Stomach (tissue), 19 donors: ENCODE measurements at places on chromosomes 3 and 15.
A peak's percentile ranks its signal among the peaks of the same experiment; 100 is the strongest.

DNA sequence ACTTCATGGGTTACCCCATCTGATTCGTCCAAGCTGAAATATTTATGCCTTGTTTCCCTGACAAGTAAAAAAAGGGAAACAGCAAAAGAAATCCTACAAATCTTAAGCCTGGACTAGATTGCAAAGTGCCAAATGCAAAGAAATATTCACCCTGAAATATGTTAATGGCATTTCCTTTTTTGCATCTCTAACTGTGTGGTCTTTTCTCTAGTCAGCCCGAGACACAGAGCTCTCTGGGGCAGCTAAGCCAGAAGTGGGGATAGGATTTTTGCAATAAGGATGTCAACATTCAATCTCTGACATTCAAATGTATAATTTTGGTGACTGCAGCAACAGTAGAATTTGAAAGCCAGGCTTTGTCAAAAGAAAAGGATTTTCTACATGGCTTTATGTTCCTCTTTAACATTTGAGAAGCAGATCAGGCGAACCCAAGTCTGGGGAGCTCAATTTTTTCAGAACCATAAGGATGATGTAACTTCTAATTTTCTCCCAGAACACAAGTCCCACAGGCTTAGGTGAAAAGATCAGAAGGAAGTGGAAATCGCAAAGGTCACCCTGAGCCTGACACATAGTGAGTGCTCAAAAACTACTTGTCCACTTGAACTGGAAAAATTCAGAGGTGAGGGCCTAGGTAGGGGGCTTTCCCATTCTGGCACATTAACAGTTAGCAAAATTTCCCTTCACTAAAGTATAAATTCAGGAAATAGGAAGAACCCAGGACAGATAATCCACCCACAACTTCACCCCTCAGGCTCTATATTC, 28.2 kb upstream of the KCNMB3 start:
- no peak for DNase-seq

- DNase-seq: no peak
Measured at GRCh38 chr15:37788767-37789396, 145.6 kb upstream of the TMCO5A start.

- DNase-seq: peak; percentile 71
Measured at GRCh38 chr15:82047453-82048400, 1.9 kb upstream of the MEX3B start.

DNA sequence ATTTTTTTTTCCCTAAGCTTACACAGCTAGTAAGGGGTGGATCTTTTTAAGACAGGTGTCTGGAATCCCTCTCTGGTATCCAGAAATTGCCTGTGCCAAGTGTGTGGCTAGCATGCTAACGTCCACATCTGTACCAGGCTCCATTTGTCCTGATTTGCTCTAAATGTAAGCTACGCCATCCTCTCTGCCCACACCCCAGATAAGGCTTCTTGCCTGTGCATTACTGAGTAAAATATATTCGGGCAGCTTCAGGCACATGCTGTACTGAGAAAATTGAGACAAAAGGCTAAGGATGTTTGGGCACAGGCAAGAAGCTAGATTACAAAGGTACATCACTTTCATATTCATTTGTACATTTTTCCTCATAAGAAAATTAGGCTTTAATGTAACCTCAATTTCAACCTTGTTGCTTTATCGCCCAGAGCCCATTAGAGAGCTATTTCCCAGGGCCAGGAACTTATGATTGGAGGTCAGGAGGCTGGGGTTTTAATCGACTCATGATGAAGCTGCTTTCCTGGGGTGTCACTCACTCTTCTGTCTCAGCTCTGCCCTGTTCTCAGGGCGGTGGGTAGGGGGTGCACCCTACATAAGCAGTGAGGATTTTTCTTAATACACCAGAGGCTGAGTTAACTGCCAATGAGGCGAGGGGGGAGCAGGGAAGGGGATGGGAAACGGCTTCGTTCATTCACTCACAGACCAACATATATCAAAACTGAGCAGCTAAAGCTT, 106.3 kb downstream of the RORA start:
- no peak for DNase-seq

- DNase-seq: no peak
Measured at GRCh38 chr3:175818811-175819464, 959.8 kb downstream of the NAALADL2 start.

DNA sequence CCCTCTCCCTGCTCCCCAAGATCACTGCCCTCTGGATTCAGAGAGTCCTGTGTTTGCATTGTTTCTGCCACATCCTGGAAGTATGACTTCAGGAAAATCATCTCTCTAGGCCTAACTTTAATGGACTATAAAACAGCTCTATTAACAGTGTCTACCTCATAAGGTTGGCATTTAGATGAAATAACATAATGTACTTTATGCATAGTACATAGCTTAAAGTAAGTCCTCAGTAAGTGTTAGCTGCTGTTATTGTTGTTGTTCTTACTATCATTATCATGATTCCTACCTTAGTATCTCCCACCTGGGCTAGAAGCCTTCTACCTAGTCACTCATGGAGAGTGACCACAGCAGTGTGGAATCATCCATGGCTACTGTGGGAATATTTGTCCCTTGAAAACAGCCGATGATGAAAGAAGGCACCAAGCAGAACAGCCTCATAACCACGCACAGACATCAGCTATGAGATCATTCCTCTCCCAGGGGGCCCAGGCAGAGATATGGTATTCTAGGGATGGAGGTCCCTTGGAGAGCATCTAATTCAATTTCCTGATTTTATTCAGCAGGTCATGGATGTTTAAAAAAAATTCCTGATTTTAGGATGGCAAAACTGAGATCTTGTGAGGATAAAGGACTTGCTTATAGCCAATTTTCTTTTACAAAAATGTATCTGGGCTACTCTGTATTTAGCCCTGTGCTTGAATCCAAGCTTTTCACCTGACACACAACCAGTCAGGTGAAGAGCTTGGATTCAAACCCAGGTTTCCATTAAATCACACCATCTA, 1.9 kb downstream of the FSD2 start:
- DNase-seq: no peak

GRCh38 chr3:86047161-86047560, 943.8 kb downstream of the VGLL3 start:
- no peak for DNase-seq

DNA sequence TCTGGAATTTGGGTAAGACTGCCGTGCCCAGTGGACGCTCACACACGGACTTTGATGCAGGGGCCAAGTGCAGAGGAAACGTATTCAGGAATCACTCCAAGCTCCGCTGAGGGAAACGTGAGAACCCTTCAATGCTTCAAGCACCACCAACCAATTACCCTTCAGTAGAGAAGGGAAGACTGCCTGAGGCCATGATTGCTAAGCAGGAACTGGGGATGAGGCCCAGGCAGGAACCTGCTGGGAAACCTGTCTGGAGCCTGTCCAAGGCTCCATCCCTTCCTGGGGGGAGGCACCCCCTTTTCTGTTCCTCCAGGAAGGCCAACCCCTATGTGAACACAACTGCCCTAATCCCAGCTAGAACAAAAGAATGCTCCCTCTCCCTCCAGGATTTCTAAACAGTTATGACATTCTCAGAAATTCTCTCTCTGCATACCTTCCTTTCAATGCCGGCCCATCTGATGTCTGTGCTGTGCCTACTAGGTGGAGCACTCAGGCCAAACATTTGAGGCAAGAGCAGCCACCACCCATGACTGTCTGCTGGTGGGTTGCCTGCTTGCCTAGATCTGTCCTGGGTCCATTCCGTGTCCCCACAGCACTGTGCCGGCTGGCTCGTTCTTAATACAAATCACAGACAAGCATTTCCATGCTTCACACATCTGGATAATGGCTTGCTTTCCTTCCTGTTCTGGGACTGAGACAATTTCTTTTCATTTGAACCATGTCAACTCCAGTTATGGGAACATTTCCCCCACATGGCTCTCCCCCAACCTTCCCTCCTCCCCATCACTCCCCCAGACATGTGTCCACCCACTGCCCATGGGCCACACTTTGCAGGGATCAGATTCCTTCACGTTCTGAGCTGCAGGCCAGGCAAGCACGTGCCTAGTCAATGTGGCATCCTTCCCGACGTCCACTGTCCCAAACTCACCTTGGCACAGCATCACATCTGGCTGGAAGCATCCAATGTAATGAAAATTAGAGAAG, 149.4 kb downstream of the ADAMTS17 start:
- no peak for DNase-seq

DNA sequence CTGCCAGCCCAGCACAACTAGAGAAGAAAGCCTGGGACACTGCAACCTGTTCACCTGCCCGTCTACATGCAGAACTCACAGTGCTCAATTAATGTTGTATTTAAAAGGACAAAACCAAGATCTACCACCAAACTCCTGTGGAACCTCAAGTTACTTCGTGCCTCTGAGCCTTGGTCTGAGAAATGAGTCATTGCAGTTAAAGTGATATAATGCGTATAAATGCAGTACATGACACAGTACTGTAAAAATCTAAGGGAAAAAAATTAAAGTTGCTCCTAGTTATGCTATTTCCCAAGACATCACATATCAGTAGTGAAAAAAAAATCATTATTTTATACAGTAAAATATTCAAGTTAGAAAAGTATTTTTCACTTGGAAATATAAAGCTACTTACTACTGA, 138.9 kb downstream of the ZIC4 start:
- no peak for DNase-seq
